Esophagus squamous epithelium (tissue), 5 donors: ENCODE measurements at places on chromosomes 12 and 14.

- DNase-seq: no peak
Observed at GRCh38 chr14:50121486-50121885, 5.1 kb upstream of the VCPKMT start.

- DNase-seq: no peak
Observed at GRCh38 chr14:20332431-20332787, 670 bp downstream of the CCNB1IP1 start.

GRCh38 chr14:90400904-90401561, 4.2 kb downstream of the CALM1 start:
- DNase-seq: no peak

DNA sequence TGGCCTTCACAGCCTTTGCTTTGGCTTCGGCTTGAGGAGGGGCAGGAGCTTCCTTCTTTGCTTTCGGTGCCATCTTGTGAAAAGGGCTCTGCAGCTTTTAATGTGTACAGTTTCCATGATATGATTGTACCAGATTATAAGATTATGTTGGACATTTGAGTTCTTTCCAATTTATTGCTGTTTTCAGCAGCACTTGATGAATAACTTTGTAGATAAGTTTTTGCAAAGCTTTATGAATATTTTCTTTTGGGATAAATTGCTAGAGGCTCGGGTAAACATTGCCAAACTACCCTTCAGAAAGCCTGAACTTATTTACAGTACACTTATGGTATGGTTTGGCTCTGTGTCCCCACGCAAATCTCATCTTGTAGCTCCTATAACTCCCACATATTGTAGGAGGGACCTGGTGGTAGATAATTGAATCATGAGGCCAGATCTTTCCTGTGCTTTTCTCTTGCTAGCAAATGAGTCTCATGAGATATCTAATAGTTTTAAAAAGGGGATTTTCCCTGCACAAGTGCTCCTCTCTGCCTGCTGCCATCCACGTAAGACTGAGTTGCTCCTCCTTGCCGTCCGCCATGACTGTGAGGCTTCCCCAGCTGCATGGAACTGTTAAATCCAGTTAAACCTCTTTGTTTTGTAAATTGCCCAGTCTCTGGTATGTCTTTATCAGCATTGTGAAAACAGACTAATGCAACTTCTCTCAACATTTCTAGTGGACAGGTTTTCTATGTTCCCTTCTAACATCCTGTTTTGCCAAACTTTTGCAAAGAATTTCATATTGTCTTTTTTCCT, 70.4 kb downstream of the RCOR1 start:
- DNase-seq: no peak

- no peak for DNase-seq
Observed at GRCh38 chr14:93522221-93522620, 91.5 kb downstream of the UNC79 start.

GRCh38 chr12:120962532-120963020, 15.8 kb upstream of the HNF1A start:
- DNase-seq: no peak

DNA sequence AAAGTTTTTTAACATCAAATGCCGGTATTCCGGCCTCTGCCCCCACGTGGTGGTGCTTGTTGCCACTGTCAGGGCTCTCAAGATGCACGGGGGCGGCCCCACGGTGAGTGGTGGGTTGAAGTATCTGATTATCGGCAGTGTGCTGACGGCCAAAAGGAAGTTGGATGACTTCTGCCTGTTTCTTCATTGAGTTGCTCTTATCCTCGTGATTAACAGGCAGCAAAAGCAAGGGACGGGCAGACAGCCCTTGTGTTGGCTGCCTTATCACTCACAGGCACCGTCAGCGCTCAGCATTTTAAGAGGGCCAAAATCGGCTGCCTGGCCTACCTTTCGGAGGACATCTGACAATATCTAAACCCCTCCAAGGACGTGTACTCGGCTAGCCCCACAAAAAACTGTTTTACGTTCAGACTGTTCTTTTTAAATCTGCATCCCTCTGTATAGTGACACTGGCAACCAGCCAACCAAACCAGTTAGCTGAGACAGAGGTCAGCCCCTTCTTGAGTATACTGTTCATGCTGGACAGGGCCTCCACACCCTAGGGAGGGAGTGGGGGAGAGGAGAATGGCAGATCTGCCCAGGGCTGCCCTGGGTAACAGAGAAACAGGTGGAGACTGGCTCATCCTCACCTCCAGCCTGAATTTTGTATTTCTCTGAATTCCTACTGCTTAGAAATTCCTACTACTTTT, 22.9 kb upstream of the AKAP5 start:
- no peak for DNase-seq

- DNase-seq: no peak
Observed at GRCh38 chr12:29314416-29314815, 66.6 kb downstream of the ERGIC2 start.

DNA sequence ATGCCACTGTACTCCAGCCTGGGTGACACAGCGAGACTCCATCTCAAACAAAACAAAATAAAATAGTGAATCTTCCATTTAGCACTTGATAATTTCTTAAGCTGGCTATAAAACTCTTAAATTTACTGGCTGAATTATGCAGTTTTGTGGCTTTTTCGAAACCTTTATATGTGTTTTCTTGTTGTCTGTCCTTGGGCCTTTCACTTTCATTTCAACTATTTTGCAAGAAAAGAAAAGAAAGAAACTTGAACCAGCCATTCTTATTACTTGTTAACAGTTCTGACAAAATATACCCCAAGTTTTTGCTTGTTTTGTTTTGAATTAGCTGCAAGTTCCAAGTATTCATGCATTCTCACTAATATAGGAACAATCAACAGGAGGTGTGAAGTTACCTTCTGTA, 42.8 kb downstream of the PRICKLE1 start:
- DNase-seq: no peak

GRCh38 chr14:91996948-91997371, 42.9 kb downstream of the TRIP11 start:
- no peak for DNase-seq

DNA sequence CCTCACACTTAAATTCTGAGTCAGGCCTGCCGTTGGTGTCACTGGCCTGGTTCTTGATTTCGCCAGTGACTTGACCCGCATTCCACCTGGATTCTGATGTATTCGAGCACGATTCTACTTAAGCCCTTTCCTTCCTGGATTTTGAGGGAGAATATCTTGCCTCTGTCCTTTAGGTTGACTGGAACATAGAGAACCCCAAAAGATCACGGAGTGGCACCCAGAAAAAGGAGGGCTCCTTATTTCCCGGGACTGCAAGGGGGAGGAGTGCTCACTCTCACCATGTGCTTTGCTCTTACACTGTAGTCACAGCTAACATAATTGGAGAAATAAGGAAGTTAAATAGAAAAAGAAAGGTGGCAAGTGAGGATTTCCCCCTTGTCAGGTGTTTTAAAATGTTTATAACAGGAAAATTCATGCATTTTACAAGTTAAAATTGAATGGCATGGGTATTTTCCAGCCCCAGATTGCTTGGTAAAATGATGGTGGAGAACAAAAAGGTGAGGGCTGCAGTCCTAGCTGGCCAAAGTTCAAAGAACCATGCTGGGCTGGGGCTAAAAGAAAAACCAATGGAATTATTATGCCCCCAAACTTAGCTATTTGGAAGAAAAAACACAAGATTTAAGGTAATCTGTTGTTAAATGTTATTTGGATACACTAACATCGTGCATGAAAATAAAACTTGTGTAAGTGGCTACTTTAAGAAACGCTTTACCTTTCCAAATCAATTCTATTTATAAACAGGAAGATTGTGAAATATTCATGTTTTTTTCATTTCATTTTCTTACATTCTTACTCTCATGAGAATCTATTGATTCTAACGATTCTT, 8.9 kb downstream of the FOXA1 start:
- DNase-seq: no peak

- no peak for DNase-seq
Observed at GRCh38 chr12:112117685-112118084, 7.7 kb upstream of the TRAFD1 start.

DNA sequence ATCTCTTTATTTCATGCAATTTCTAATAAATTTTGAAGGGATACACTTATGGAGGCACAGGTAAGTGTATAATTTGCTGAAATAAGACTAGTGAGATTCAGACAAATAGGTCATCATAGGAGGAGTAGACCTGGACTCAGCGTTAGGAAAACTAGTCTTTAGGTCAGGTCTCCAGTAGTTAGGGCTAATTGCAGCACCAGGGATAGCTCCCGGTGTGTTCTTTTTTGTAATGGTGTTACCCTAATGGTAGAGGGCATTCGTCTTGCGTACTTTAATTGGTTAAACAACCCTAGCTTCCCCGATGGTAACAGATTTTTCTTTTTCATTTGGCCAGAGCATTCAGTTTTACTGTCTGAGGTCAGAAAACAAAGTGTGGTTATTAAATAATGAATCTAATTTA, 64.9 kb downstream of the ARID2 start:
- DNase-seq: no peak

DNA sequence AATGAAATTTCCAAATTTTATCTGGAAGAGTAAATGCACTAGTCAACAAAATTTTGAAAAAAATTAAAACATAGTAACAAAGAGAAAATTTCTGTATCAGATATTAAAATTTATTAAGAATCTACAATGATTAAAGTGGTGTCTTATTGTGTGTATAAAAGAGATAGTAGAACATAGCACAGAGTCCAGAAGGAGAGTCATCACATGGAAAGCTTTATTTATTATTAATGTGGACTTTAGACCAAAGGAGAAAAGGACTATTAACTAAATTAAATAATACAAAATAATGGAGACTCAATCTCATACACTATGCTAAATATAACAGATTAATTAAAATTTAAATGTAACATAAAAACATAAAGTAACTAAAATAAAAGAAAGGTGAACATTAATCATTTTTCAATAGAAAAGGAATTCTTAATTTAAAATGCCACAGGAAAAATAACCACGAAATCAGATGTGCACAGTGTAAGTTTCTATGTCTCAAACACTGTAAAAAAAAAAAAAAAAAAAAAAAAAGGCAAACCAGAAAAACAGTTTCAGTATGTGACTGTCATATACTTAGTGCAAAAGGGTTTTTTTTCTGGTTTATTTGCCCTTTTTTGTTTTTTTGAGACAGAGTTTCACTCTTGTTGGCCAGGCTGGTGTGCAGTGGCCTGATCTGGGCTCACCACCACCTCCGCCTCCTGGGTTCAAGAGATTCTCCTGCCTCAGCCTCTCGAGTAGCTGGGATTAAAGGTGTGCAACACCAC, 95.4 kb downstream of the MYF5 start:
- DNase-seq: no peak

DNA sequence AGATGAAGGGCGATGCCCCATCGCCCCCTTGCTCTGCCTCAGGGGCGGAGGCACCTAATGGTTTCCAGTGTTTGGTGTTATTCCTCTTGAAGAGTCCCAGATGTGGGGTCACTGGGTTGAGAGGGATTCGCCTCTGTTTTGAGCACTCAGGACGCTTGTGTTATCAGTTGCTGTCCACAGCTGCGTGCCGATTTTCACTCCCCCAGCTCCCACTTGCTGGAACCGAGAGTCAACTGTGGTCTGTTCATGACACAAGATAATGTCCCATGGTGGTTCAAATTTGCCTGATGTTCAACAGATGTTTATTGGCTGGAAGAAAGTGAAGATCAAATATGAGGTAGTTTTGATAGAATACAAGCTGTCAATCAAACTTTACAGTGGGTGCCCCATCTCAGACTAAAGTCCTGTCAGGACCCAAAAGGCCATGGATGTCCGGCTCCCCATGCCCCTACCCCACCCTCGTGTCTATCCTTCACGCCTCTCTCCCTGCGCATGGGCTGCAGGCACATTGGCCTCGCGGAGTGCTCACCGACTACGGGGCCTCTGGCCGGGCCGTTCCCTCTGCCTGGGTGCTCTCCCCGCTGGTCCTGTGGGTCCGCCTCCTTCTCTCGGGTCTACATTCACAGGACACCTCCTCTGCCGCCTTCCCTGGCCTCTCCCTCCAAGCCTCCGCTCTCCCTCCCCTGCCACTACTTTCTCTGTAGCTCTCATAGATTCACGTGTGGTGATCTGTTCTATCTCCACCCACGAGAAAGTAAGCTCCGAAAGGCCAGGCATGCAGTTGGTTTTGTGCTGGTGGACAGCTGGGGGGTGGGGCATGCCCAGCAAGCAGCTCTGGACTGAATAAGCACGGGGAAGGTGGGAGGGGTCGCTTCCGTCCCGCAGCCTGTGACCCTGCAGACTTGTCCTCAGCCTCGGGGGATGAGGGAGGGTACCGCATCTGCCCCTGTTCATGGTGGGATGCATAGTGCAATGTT, 6.8 kb upstream of the TRAF3 start:
- no peak for DNase-seq

GRCh38 chr14:55838529-55839052, 258.6 kb downstream of the KTN1 start:
- DNase-seq: no peak

- DNase-seq: no peak
Observed at GRCh38 chr12:119134284-119135072, 44.3 kb upstream of the HSPB8 start.

DNA sequence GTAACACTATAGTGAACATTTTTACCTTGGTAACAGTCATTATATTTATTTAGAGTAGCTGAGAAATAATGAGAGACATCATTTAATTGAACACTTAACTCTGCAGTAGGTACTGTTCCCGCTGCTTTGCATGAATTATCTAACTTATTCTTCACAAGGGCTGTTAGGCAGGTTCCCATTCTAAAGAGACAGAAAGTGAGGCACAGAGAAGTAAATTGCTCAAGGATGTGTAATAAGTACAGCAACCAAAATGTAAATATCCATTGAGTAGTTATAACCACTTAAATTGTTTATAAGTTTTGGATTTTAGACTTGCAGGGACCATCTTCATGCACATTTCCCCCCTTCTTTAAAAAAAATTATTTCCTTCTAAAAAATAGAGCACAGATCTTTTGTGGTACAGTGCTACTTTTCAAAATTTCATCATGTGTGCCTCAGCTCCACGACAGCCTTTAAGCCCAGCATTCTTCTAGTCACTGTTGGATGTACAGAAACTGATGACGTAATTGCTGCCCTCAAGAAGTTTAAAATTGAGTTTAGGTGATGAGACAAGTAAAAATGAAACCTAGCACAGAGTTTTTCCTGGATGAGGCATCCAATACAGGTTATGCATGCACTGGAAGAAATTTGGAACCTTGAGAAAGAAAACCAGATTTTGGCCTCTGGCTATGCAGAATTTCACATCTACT, 6.0 kb upstream of the MANSC4 start:
- DNase-seq: no peak

GRCh38 chr12:113467502-113468364, 3.9 kb downstream of the LHX5 start:
- DNase-seq: no peak

- no peak for DNase-seq
Observed at GRCh38 chr12:19129486-19130223, at the start of gene PLEKHA5. TSS of gene PLEKHA5 (plus strand) at chr12:19129733. CDS start at chr12:19129800, 67 bp downstream.

DNA sequence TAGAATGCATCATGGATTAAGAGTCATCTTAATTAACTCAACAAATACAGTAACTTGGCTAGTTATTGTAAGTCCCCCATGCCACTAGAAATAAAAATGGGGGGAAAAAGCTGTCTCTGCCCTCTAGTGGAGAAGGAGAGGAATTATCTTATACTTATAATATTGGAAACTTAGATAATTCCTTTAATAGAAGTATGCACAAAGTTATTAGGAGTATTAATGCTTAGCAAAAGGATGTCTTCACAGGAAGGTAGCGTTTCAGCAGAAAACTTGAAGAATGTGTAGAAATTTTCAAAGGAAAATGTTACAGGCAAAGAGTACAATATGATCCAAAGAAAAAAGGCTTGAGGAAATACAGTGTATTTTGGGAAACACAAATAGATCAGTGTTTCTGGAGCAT, 19.8 kb downstream of the OR5AU1 start:
- DNase-seq: no peak

GRCh38 chr12:54044425-54045103, 9.1 kb upstream of the HOXC4 start:
- DNase-seq: no peak
